ENCODE measurements at places on chromosomes 3 and 15.

DNA sequence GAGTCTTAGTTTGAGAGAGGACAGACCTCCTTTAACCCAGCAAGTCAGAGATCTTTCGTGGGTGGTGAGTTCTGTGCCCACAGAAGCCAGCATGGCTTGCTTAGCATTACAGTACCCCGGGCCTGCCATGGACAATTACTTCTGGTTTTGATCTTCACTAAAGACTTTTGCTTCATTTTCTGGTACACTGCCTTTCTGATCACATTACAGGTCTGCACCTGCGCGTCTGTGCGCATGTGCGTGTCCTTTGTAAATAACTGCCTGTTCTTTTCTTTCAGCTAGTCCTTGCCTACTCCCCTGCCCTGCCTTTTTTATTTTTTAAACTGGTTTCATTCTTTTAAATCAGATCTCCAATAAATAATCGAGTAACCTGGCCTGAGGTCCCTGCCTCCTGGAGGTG is 57.1 kb upstream of the CMTM8 start:
- no peak for DNase-seq

GRCh38 chr15:69880571-69881301 is 217.0 kb downstream of the TLE3 start:
- DNase-seq: no peak

GRCh38 chr15:25803541-25803940 is 59.6 kb downstream of the ATP10A start:
- DNase-seq: no peak

DNA sequence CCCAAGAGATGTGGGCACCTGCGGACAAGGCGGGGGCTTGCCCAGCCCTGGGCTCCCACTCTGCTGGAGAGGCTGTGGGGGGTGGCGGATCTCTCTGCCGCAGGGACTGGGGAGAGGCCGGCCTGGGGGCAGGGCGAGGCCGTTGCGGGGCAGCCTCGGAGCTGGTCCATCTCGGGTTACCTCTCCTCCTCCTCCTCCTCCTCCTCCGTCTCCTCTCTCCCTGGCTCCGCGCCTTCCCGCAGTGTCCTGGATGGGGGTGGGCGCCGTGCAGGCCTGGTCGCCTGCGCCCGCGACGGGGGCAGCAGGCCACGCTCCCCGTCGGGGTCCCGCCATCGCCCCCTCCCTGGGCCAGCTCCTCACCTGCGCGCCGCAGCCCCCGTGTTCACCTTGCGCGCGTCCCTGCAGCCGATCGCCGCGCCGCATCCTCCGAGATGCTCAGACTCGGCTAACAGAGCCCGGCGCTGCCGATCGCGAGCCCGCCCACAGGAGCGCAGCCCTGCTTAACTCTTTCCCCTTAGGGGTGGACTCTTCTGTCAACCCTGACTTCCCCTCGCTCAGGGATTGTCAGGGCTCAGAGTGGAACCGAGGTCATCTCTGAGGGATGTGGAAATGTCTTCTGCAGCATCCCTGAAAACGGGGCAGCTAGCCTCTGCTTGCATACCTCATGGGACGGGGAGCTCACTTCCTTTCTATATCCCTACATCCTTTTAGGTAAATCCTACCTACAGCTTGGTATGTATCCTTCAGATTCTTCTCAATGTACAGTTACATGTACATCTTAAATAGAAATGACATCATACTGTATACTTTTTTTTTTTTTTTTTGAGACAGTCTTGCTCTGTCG is at the start of gene PRRT3:
TSS of gene PRRT3 (minus strand) at position 447 of the 844 bp plus-strand sequence. CDS start 2,293 bp downstream, outside the sequence.
- DNase-seq: no peak

GRCh38 chr3:182092662-182093262 is 381.0 kb downstream of the SOX2 start:
- no peak for DNase-seq

- no peak for DNase-seq
These were observed 2.5 kb downstream of the SNRK start for GRCh38 chr3:43288850-43289249.

Measured in hindlimb muscle (tissue), 1 donor.